ENCODE measurements at places on chromosomes 4 and X.

GRCh38 chrX:109813236-109813635 is 80.2 kb upstream of the ACSL4 start:
- DNase-seq, result no peak

GRCh38 chr4:159150396-159150795 is 47.5 kb downstream of the RAPGEF2 start:
- DNase-seq, result no peak

DNA sequence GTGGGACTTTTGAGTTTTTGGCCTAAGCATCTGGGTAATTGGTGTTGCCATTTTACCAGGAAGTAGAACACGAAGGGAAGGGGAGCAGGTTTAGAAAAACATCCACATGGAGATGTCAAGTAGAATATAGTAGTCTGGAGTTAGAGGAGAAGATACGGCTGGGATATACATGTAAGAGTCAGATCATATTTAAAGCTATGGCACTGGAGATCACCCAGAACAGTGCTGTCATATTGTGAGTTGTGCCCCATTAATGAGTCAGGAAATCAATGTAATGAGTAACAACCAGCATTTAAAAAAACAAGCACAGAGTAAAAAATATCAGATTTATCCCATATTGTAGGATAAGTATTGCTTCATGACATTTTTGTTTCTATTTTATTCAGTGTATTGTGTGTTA is 4.2 kb downstream of the GSTCD start:
- no peak for DNase-seq

- DNase-seq, result peak; percentile 22
Observed at GRCh38 chr4:150874338-150875226, 140.5 kb downstream of the LRBA start.

DNA sequence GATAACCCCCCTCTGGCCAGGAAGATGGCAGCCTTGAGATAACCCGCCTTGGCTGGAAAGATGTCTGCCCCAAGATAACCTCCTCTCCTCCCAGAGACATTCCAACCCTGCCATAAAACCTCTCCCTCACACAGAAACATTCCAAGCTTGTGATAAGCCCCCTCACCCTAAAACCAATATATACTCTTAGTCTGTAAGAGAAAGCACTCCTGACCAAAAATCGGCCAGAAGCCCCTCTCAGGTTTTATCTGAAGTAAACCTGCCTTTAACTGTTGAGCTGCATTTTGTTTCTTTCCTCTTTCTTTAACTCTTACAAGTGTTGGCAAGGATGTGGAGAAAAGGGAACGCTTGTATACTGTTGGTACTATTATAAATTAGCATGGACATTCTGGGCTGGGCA is 8.5 kb downstream of the ERCC6L start:
- DNase-seq, result no peak

- no peak for DNase-seq
Observed at GRCh38 chrX:48754238-48754637, 7.3 kb upstream of the GLOD5 start.

DNA sequence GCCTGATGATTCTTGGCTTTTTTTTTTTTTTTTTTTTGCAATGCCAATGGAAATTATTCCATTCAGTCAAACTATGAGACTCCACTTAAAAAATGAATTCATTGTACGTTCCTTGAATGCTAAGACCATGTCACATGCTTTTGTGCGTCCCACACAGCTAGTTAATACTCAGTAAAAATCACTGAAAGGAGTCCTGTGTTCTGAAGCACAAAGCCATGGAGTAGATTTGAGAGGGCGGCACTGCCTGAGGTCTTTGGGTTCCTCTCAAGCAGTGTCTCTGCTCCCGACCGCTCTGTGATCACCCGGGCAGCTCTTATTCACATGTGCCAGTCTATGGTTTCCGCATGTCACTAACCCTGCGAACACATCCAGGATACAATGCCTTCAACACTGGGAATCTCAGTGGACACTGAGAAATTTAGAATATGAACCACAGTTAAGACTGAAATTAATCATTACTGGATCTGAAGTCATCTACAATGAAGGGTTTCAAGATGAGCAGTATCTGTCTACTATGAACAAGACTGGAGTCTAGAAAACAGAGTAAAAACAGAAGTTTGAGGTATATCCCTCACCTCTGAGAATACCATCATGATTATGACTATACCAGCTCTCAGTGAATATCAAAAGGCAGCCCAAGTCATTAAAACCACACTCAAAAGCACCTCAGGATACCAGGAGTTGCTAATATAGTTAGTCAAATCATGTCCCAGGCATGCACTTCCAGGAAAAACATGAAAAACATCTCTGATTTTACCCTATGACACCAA is 193.0 kb downstream of the MGST2 start:
- DNase-seq, result peak; percentile 14

DNA sequence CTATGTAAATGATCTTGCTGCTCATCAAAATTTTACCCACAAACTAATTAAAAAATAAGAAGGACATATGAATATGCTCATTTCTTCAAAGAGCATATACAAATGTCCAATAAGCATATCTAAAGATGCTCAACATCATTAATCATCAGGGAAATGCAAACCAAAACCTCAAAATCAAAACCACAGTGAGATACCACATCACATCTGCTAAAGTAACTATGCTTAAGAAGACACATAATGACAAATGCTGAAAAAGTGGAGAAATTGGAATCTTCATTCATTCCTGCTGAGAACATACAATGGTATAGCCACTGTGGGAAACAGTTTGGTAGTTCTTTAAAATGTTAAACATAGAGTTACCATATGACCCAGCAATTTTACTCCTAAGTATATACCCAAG is 81.9 kb downstream of the AFF2 start:
- DNase-seq, result no peak

DNA sequence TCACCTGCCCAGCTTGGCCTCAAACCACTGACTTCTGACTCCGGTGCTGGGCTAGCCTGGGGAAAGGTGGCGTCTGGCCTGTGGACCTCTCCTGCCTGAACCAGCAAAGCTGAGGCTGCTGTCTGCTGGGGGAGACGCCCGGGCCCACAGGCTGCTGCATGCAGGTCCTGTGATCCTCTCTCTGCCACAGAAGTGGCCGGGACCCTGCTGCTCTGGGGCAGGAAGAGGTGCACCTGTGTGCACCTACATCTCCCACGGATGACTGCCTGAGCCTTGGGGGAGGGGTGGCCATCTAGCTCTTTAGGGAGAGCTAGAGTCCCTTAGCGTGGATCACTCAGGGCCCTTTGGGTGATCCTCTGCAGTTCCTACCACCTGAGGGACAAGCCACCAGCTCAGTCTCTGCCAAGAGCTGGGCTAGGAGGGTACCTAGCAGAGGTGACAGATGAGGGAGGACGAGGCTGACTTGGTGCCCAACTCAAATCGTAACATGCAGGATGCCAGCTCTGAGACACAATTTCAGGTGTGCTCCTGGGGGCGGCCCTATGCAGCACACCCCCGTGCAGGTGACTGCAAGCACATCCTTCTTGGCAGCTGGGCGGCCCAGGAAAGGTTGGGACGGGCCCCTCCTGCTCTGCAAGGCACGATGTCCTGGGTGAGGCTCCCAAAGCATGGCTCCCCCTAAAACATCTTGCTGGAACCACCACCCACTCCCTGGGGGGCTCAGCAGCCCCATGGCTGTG is 22.5 kb downstream of the LETM1 start:
- DNase-seq, result no peak

GRCh38 chrX:138771047-138771446 is 59.5 kb upstream of the FGF13 start:
- no peak for DNase-seq

DNA sequence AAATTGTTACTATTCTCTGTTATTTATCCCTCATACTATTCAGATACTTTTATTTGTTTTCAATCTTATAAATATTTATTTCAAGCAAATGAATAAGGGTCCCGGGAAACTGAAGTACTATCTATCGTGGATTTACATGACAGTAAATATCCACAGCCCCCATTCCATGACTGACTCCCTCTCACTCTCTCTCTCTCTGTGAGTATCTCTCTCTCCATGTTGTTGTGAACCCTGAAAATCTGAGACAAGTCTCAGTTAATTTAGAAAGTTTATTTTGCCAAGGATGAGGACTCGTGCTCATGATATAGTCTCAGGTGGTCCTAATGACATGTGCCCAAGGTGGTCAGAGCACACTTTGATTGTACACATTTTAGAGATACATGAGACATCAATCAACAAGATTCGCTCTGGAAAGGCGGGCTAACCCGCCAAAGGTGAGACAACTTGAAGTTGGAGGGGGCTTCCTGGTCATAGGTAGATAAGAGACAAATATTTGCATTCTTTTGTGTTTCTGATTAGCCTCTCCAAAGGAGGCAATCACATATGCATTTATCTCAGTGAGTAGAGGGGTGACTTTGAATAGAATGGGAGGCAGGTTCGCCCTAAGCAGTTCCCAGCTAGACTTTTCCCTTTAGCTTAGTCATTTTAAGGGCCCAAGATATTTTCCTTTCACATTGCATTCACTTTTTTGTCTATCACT is 986.4 kb downstream of the NLGN4X start:
- DNase-seq, result no peak

DNA sequence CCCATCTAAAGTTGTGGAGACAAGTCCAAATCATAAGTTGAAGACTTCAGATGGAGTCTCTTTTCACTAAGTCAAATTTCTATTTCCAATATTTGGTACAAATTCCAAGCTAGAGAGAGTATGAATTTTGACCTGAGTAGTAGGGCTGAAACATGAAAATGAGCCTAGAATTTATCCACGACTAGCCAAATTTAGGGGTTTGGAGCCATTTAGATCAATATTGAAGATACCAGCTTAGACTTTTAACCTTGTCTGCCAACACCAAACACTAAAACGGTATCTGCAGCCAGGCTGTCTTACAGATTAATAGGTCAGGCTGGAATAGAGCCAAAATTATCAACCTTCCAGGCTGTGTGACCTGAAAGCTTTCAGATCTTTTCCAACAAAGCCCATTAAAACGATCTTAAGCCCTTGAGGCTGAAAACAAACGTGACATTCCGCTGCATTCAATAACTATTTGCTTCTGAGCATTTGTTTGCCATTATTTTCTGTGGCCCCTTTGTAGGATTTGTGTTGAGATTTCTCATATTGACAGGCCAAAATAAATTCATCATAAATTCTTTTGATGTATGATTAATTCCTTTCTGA is 268.7 kb upstream of the DKK2 start:
- no peak for DNase-seq

DNA sequence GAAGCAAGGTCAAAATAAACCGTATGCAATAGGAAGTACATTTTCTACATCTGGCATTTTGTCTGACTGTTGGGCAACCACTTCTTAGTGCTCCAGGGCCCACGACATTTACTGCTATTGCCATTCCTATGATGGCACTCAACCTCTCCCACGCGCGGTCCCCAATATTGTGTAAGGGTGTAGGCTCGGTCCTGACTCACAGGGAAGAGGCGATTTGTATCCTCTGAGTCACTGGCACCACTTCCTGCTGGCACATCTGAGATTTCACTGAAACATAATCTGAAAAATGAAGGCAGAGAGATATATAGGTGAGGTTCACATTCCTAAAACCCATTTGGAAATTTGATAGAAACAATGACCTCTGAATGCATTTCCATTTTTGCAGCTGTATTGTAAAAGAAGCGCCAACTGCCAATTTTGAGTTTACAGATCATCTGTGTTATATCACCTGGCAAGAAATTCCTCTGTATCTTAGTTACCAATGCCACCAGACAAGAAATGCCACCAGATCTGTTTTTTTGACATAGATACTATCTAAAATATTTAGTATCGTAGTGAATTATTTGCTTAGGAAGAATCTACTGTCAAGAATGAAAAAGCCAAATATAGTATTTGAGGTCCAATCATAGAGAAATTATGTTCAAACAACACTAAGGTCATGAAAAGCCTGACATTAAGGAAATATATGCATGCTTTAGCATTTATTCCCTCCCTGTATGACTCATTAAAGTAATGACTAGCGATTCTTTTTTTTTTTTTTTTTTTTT is 9.8 kb downstream of the EREG start:
- DNase-seq, result no peak

- peak; percentile 44 for DNase-seq
Observed at GRCh38 chr4:129641179-129641578, 545.2 kb downstream of the C4orf33 start.

GRCh38 chr4:149513081-149513480 is 302.6 kb downstream of the IQCM start:
- DNase-seq, result no peak

DNA sequence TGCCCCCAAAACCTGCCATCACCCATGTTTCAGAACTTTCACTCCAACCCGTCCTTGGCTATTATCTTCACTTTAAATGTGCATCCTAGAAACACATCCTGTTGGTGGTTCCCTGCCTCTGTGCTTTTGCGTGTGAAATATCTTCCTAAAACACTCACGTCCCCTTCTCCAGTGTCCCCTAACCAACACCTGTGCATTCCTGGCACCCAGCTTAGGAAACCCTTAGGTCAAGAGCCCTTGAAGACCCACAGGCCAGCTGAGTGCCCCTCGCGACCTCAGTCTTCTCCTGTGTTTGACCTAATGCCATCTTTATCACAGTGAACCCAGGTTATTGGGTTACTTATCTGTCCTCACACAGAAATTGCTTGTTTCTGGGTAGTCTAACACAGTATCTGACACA is 117.6 kb downstream of the STK32B start:
- no peak for DNase-seq

DNA sequence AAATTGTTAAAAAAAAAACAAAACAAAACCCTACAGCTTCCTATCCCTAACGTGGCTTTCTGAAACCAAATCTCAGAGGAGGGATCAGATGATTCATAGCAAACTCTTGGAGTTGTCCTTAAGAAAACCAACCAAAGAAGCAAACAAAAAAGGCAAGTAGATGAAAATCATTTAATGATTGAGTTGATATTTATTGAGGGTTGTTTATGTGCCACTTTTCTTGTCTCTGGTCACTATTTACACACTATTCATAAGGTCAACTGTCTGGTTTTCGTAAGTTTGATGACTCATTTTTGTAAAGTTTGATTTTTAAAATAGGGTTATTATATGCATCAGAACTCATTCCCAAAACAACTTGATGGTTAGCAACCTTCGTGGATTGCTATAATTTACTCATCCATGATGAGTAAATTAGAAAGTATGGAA is 133.4 kb downstream of the UNC5C start:
- no peak for DNase-seq

- DNase-seq, result no peak
Observed at GRCh38 chr4:169900241-169900845, 125.9 kb downstream of the MFAP3L start.

DNA sequence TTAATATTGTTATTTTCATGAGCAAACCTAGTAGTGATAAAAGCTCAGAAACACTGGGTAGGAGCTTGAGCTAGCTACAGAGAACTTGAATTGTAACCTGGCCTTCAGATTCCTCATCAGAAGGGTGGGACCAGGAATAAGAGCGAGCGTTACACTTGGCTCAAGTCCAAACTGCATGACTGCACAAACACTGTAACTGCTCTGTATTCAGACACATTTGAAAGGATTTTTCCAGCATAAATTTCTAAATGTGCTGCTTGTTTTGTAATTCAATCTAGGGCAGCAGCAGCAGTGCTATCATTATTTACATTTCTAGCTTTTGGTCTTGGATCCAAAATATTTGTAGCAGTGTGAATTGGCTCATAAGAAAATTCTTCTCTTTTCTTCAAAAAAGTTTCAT is 133.0 kb upstream of the TMLHE start:
- no peak for DNase-seq
